ENCODE measurements at places on chromosomes 5 and 9. TPM values are rescaled to one million over a fixed set of nuclear protein-coding genes. Genes with fewer than 3 reads are reported as not detected.

GRCh38 chr5:111227801-111228200 lies 3.6 kb downstream of the CAMK4 start:
- DNase-seq: peak; percentile 62

DNA sequence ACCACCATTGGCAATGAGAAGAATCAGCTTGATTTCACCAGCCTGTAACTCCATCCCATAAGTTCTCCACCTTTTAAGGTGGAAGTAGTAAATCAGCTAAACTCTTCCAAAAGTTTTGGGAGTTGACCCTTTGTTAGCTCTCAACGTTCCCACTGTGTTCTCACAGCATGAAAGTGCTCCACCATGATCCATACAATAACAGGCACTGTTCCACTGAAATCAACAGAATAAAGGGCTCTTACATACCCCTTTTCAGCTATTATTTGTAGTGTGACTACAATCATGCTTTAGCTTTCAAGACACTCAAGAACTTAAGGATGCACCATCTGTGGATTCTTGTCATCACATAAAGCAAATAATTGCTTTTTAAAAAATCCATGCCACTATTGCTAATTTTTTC lies 81.6 kb downstream of the PPP2R2B start:
- no peak for DNase-seq

- DNase-seq: no peak
Measured at GRCh38 chr5:170740551-170741205, 42.8 kb upstream of the GABRP start.

GRCh38 chr9:110303133-110303532 lies 34.5 kb downstream of the TXNDC8 start:
- DNase-seq: no peak

- DNase-seq: no peak
Measured at GRCh38 chr5:146815411-146815810, 63.1 kb downstream of the PPP2R2B start.

DNA sequence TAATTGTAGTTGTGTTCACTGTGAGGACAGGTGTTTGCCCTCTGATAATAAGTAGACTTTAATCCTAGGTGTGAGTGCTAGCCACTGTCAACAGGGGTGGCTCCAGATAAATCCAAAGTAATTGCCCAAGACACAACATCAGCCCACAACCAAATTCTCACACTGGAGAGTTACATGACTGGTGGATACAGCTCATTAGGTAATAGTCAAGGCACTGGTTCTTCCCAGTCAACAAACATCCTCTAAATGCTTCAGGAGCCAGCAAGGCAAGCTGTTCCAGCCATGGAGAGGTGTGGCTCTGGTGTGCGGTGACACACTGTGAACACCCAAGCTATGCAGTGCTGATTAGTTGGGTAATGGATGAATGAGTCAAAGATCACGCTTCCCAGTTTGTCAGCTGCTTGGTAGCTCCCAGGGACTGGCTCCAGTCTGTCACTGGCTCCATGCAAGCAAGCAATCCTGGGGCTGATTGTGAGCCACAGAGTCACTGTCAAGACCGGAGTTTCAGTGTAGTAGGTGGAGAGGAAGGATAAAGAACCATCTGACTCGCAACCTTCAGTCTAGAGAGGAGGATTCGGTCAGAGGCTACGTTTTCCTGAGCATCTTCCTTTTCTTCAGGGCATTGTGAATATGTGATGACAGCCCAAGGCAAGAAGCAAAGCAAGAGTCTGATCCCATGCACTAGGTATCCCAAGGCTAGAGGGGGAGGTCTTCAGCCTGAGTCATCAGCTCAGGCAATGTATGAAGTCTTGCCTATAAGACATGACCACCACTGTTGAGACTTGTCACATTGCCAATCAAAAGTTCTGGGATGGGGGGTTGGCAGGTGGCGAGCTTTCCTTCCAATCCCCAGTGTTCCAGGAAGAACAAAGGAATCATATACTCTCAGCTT lies 63.1 kb downstream of the UGCG start:
- peak; percentile 97 for DNase-seq

Gene HNRNPH1
- 221 TPM for total RNA-seq

Data from myocyte (in vitro differentiated cells).